Activated CD4-positive, alpha-beta T cell treated with anti-CD3 and anti-CD28 coated beads, Interleukin-2, amount 10 ng/mL, durations not matched to agents 24 days and 14 days (primary cell): ENCODE measurements at places on chromosomes 16 and 17. TPM values are rescaled to one million over a fixed set of nuclear protein-coding genes. Genes with fewer than 3 reads are reported as not detected.

Gene RHBDL3
- total RNA-seq = 0.12 and 0.31 TPM in 2 replicates

Gene SCN4A
- 0.05 and 0.40 TPM in 2 replicates for total RNA-seq

Gene B3GNT9
- total RNA-seq = 5.5 and 5.6 TPM in 2 replicates

Gene MYH2
- total RNA-seq = not detected in 2 replicates

- no peak for DNase-seq
Measured at GRCh38 chr16:19482291-19482690, 39.6 kb downstream of the GDE1 start.

DNA sequence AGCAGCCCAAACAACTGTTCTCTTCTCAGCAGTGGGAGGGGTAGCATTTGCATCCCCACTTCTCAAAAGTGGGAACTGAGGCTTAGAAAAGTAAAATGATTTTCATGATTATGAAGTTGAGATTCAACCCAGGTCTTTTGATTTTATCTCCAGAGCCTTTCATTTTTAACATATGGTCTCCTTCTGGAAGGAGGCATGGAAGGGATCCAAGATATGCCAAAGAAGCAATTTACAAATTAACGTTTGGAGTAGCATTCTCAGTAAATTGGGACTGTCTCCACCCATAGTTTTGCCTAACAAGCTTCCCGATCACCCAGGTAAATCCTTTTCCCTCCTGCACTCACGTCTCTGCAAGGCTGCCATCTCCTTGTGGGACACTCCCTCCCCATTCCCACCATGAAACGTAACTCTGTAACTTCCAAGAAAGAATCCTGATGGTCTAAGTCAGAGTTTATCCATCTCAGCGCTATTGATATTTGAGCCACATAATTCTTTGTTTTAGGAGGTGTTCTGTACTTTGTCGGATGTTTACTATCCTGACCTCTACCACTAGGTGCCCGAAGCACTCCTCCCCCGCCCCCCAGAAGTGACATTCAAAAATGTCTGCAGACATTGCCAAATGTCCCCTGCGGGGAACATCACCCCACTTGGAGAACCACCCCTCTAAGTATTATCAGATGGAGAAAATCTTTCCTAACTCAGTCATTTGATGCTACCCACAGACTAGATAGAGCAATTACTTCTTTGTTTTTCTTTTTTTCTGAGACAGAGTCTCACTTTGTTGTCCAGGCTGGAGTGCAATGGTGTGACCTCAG lies 32.9 kb upstream of the NFAT5 start:
- DNase-seq = no peak

DNA sequence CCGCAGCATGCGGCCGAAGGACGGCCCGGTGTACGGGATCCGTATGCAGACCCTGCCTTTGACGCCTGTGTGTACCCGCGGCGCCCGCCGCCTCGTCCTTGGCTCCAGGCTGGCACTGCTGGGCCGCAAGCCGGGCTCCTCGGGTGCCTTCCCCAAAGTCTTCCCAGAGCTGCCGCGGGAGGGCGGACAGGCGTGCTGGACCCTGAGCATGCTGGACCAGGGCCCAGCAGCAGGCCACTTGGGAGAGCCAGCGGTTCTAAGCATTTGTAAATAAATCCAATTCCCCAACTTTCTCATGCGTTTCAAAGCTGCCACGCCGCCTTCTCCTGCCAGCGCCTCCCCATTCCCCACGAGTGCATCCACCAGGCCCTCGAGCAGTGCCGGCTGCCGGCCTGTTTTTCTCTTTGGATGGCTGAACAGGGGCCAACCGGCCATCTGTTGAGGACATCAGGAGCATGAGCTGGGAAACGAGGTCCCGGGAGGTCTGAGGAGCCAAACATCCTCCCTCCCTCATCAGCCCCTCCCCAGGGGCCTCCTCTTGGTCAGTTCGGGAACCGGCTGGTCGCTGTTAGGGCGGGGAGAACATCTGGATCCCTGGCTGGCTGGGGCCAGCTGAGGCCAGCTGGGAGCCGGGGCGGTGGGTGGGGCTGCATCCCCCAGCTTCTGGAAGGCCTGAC lies 20.5 kb upstream of the PABPN1L start:
- no peak for DNase-seq

- DNase-seq = no peak
Measured at GRCh38 chr17:50911890-50912289, 45.7 kb upstream of the TOB1 start.

GRCh38 chr17:31917065-31917529 lies 15.6 kb upstream of the UTP6 start:
- no peak for DNase-seq

- no peak for DNase-seq
Measured at GRCh38 chr16:56835320-56835719, 29.7 kb upstream of the SLC12A3 start.

GRCh38 chr17:42563543-42563942 lies 1.6 kb downstream of the COASY start:
- DNase-seq = no peak

DNA sequence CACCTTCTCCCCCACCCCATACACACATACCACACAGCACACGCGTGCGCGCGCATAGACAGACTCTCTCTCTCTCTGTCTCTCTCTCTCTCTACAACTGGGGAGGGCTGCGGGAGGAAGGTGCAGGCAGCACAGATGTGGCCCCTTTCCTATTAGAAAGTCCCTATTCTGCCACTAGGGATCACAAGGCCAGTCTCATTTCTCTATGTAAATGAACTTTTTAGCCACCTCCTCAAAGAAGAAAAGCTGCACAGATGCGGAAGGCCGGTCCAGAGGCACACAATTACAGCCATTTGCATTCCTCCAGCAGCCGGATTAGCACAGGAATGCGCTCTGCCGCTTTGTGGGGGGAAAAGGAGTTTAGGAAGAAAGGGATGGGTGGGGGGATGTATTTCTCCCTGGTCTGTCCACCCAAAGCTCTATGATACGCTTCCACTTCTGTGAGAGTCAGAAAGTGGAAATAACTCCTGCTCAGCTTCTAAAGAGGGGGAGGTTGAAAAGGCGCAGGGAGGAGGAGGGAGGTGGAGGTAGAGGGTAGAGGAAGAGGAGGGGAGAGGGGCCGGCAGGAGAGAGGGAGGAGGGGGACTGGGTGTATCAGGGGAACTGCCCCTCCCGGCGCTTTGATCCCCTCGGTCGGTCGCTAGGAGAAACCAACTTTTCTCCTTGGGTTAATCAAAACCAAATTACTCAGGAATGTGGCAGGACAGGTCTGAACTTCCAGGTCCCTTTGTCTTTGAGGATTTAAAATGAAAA lies 11.7 kb downstream of the ZFHX3 start:
- DNase-seq = no peak

DNA sequence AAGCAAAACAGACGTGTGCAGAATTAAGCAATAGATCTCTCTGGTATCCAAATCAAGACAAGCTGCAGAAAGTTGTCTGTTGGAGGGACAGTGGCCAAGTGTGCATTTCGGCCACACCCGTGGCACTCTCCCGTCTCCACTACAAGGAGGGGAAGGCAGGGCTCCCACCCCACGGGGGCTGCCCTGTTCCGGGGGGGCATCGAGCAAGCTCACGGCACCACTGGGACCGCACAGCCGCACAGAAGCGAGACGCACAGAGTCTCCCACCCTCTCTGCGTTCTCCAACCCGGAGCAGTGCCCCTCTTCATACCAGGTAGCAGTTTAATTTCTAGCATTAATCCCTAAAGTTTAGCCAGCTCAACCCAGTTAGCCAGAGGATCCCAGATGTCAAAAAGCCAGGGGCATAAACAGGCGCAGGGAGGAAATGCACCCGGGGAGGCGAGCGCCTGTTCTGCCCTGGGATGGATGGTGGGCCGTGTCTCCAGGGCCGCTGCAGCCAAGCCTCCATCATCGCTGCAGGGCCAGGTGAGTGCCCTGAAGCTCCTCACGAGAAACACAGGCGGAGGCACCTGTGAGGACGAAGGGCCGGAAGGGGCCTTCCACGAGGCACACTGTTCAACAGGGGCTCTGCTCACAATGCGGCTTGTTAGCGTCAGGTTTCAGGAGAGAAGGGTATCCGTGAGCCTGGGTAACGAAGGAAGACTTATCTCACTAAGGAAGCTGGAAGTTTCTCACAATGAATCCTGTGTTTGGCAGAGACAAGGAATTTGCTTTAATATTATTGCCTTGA lies 42.1 kb upstream of the METRNL start:
- DNase-seq = no peak

- no peak for DNase-seq
Measured at GRCh38 chr17:47708312-47708863, 14.4 kb downstream of the TBKBP1 start.

- no peak for DNase-seq
Measured at GRCh38 chr16:56848029-56848936, 16.7 kb upstream of the SLC12A3 start.

Gene TNFSF12
- 21.5 and 21.8 TPM in 2 replicates for total RNA-seq

DNA sequence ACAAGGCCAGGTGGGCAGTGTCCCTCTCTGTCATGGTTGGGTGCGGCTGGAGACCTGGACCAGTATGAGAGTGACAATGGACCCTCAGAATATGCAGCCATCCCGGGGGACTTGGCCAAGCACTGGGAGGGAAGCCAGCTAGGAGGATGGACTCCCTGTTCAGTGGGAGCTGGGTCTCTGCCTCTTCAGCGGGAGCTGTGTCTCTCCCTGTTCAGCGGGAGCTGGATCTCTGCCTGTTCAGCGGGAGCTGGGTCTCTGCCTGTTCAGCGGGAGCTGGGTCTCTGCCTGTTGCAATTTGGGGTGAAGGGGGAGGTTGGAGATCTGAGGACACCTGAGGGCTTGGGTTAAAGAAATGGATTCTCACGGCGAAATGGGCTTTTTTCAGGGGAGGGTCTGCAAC lies 3.8 kb upstream of the PRSS33 start:
- no peak for DNase-seq
